Activated CD4-positive, alpha-beta memory T cell treated with anti-CD3 and anti-CD28 coated beads, Interleukin-2, amount 10 ng/mL, durations not matched to agents 7 days and 5 days (primary cell): ENCODE measurements at places on chromosomes 13 and 19. TPM values are rescaled to one million over a fixed set of nuclear protein-coding genes. Genes with fewer than 3 reads are reported as not detected.

GRCh38 chr13:93714171-93714570, 487.6 kb downstream of the GPC6 start:
- no peak for DNase-seq
- no peaks in the 10 kb centered on the region for H3K27me3 ChIP-seq
- H3K36me3 ChIP-seq: no peaks in the 10 kb centered on the region
- H3K27ac ChIP-seq: no peak overlapping the region

- no peaks in the 10 kb centered on the region for H3K27me3 ChIP-seq
- no peak overlapping the region for H3K27ac ChIP-seq
- H3K4me1 ChIP-seq: no peaks in the 10 kb centered on the region
- H3K4me3 ChIP-seq: no peak overlapping the region
Observed at GRCh38 chr13:111315347-111315995, 5.0 kb upstream of the TEX29 start.

GRCh38 chr19:30237140-30237539, 135.0 kb upstream of the ZNF536 start:
- no peaks in the 10 kb centered on the region for H3K36me3 ChIP-seq
- no peak overlapping the region for H3K4me3 ChIP-seq
- no peak for DNase-seq
- peaks cover 32% of the 10 kb centered on the region for H3K27me3 ChIP-seq

The LYPD5 gene
- total RNA-seq: 0.71 TPM

DNA sequence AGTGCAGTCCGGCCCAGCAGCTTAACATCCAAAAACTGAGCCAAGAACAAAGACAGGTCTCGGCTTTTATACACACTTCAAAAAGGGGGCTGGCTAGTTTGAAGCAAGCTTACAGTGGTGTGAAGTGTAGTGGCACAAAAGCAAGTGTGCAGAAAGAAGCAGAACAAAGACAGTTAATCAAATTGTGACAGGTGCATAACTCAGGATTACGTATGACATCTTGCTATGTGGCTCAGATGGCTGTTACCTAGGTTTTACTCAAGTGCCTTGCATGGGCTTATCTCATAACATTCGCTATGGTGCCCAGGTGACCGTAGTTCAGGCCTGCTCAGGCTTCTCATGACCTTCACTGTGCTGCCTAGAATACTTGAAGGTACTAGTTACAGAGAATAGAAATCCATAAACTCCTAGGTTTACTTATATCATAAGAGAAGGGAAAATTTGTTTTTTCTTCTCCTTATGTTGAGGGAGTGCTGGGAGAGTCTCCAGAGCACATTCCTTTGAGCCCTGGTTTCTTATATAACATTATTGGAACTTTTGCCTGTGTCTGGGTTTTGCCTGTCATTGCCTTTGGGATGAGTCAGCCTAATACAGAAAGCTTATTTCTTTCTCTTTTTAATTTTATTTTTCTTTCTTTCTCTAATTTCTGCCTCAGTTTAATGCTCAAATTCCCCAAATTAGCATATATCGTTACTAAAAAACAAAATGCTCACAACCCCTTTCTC, 1629.1 kb upstream of the PCDH20 start:
- no peak overlapping the region for H3K27ac ChIP-seq
- H3K36me3 ChIP-seq: no peaks in the 10 kb centered on the region
- no peaks in the 10 kb centered on the region for H3K4me1 ChIP-seq
- no peaks in the 10 kb centered on the region for H3K27me3 ChIP-seq

The F10 gene
- total RNA-seq: not detected

The NKPD1 gene
- 0.15 TPM for total RNA-seq

- H3K27me3 ChIP-seq: no peaks in the 10 kb centered on the region
- peaks cover 42% of the 10 kb centered on the region for H3K4me1 ChIP-seq
- no peak overlapping the region for H3K27ac ChIP-seq
- DNase-seq: no peak
Observed at GRCh38 chr19:41537789-41538188, 38.2 kb upstream of the CEACAM21 start.

GRCh38 chr13:71634602-71635443, 232.2 kb downstream of the DACH1 start:
- H3K27me3 ChIP-seq: no peaks in the 10 kb centered on the region
- no peaks in the 10 kb centered on the region for H3K36me3 ChIP-seq
- DNase-seq: no peak
- H3K27ac ChIP-seq: no peak overlapping the region
- H3K4me3 ChIP-seq: no peak overlapping the region

The PPP1R13L gene
- total RNA-seq: 18.9 TPM

The CGB7 gene
- not detected for total RNA-seq

The TTYH1 gene
- total RNA-seq: 0.53 TPM

- H3K27me3 ChIP-seq: no peaks in the 10 kb centered on the region
- no peak for DNase-seq
- no peaks in the 10 kb centered on the region for H3K36me3 ChIP-seq
- no peaks in the 10 kb centered on the region for H3K4me1 ChIP-seq
Observed at GRCh38 chr13:61002686-61003085, 413.0 kb downstream of the PCDH20 start.
